ENCODE measurements at places on chromosomes 5 and 9. TPM values are rescaled to one million over a fixed set of nuclear protein-coding genes. Genes with fewer than 3 reads are reported as not detected.

The PRDM9 gene
- not detected for total RNA-seq

The FOXD4L6 gene
- total RNA-seq = not detected

The ZDHHC11B gene
- total RNA-seq = 0.52 TPM

DNA sequence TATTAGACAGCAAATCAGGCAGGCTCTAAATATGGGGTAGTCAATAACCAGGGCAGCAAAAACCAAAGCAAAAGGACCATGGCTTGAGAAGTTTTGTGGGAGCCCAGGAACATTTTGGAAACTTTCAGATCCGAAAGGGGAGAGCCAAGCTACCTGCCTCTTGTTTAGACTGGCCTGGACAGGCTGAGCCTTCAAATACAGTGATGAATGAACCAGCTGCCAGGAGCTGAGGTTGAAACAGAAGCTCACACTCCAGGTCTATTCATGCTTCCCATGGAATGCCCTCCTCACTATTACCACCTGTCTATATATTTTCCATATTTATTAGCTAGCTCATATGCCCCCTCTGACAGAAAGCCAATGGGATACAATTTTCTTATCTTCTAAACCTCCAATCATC is 150.8 kb upstream of the SLC44A1 start:
- DNase-seq = no peak

- DNase-seq = no peak
Observed at GRCh38 chr9:133162861-133163503, 732 bp downstream of the GBGT1 start.

- peak; percentile 87 for DNase-seq
Observed at GRCh38 chr5:131382407-131383395, 118.8 kb downstream of the CDC42SE2 start.

GRCh38 chr9:75851917-75852316 is 38.6 kb upstream of the PCSK5 start:
- DNase-seq = no peak

All from B cell (primary cell).